ENCODE measurements at places on chromosomes 2 and 18. TPM values are rescaled to one million over a fixed set of nuclear protein-coding genes. Genes with fewer than 3 reads are reported as not detected.

TNFRSF11A gene
- total RNA-seq = 0.31 TPM

DSC1 gene
- total RNA-seq = not detected

EVA1A gene
- not detected for total RNA-seq

SPAG16 gene
- total RNA-seq = 38.3 TPM

SEMA4F gene
- total RNA-seq = 11.5 TPM

ZNF396 gene
- total RNA-seq = 2.2 TPM

SULT1C4 gene
- total RNA-seq = 7.4 TPM

Data from gastroesophageal sphincter (tissue), 4 donors.